LNCaP clone FGC (cell line): ENCODE measurements at places on chromosomes 2 and 18.
A peak's percentile ranks its signal among the peaks of the same experiment; 100 is the strongest.

GRCh38 chr2:165675551-165675968 is 118.5 kb downstream of the GALNT3 start:
- DNase-seq, result no peak

- no peak for DNase-seq
Observed at GRCh38 chr2:234661175-234661574, 164.3 kb upstream of the ARL4C start.

GRCh38 chr2:10572701-10573100 is 117.1 kb downstream of the NOL10 start:
- no peak for DNase-seq

DNA sequence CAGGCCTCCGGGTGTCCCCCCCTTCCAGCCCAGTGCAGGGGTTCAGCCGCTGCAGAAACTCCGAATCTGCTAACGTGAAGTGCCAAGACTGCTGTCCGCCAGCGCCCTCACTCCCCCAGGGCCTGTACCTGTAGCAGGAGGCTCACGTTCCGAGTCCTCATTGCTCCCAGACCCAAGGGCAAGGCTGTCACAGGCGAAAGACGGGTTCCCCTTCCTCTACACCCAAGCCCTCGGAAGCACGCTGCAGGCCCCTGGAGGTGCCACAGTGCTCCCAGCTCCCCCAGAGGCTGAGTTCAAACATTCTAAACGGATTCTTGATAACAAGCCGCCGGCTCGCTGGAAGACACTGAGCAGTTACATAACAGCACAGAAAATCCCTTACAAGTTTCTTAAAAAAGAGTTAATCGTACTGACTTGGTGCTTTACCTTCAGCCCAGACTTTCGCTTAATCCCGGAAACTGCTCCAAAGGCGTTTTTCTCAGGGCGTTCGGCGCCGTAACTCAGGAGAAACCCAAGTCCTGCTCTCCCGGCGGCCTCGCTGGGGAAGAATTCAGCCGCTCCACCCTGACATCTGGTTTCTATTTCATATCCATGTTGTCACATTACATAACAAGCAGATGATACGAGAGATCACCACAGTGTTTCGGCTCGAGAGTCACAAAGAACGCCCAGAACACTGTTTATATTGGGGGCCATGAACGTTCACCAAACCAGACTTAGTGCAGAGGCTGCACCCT is 92.0 kb downstream of the HDAC4 start:
- no peak for DNase-seq

- DNase-seq, result no peak
Observed at GRCh38 chr2:75562513-75562864, 1.8 kb upstream of the EVA1A start.

- DNase-seq, result no peak
Observed at GRCh38 chr2:35803126-35803525, 552.5 kb upstream of the CRIM1 start.

DNA sequence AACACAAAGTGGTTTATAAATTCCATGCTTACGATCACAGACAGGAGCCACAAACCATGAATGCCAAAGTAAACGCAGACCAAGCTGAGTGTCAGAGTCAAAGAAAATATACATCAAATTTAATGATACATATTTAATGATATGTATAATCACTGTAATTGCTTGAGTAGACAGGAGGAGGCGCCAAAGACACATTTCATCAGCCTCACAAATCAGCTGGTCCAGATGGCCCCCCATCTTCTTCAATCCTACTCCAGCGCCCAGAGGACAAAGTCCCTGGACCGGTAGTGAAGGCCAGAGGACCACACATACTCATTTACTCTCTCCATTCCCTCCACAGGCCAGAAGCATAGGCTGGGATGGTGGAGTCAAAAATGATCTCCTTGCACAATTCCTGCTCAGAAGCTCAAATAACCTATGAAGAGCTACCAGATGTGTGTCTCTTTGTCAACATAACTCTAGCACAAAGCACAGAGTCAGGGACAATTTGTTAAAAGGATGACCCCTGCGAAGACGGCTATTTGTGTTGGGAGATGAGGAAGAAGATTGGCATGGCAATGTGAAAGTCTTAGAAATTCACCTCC is 149.3 kb upstream of the PGAP1 start:
- no peak for DNase-seq

DNA sequence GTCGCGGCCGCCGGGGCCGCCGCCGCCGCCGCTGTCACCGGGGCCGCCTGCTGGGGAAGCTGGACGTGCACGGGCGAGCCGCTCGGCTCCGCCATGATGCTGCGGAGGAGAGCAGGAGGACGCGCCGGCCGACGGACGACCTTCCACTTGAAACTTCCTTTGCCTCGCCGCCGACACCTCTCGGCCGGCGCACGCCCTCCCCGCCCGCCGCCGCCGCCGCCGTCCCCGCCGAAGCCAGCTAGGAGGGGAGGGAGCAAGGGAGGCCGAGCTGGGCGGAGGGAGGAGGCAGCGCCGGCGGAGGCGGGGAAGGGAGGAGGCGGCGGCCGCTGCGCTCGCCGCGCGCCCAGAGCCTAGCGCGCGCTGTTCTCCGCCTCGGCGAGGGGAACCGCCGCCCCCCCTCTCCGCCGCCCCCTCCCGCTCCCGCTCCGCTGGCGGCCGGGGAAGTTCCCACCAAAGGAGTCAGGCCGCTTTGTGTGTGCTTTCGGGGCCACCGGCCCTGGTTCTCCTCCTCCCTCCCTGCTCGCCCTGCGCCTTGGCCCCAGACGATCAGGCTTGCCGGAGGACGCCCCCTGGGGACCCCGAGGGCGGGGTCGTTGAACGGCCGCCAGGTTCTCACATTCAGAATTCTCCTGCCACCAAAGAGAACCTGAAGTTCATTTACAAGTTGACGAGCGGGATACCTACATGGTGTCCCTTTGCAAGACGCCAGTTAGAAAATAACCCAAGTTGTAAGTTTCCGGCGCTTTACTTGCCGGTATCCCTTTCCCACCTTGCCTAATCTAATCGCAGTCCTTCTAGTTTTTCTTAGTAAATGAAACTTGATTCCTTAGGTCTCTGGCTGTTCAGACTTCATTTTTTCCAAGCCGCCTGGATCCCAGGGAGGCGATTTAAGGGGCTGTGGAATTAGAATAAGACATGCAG is at the start of gene STK39:
STK39 (minus strand) TSS at position 255 of the 921 bp plus-strand sequence; CDS start at position 95, 160 bp downstream.
- no peak for DNase-seq

- no peak for DNase-seq
Observed at GRCh38 chr18:74598350-74599001, 806 bp downstream of the ZNF407 start.

DNA sequence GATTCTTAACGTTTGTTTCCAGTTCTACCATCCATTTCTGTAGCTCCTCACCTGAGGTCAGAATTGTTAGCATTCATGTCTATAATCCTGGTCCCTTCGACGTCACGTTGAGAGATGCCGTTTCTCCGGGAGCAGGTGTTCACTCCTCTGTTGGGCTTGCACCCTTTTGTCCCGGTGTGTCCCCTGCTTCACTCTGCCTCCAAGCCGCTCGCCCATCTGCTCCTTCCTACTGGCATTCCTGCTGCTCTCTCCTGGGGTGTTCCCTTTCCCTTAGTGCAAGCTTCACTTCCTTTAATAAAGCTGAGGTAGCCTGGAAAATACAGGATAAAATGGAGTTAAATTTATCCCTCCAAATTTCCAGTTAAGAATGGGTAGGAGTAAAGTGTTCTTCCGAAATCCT is 61.9 kb upstream of the CABYR start:
- DNase-seq, result no peak

DNA sequence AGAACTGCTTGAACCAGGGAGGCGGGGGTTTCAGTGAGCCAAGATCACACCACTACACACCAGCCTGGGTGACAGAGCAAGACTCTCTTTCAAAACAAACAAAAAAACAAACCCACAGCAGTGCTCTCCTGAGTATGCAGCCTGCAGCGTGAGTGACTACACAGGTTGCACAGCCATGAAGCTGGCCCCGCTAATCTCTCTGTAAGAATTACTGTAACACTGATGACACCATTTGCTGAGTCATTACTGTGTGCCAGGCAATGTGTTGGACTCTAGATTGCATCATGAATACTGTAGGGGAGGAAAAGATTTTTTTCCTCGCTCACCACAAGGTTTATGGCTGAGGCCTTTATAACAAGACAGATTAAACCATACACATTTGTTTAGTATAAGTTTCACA is 118.6 kb upstream of the ATP8B1 start:
- no peak for DNase-seq

- no peak for DNase-seq
Observed at GRCh38 chr2:39779341-39779851, 338 bp upstream of the THUMPD2 start.

- DNase-seq, result no peak
Observed at GRCh38 chr18:51397347-51397962, 200.0 kb upstream of the MEX3C start.

GRCh38 chr18:71352618-71353017 is 1063.8 kb downstream of the SOCS6 start:
- DNase-seq, result no peak

DNA sequence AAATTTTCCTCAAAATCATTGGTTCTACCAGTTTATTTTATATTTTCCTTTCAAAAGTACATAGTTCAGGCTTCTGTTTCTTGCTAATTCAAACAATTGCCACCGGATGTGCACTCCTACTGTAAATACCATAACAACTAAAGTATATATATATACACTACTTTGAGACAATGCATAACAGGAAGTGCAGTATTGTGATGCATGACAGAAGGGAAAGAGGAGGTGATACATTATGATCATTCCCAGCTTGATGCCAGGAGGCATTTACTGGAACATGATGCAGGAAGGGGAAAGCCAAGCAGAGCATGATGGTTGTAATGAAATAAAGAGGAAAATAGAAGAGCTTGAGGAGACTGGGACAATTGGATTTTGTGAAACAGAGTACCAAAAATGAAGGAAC is 215.2 kb upstream of the NT5C1B start:
- no peak for DNase-seq

GRCh38 chr2:37232131-37232933 is 874 bp downstream of the NDUFAF7 start:
- DNase-seq, result no peak

DNA sequence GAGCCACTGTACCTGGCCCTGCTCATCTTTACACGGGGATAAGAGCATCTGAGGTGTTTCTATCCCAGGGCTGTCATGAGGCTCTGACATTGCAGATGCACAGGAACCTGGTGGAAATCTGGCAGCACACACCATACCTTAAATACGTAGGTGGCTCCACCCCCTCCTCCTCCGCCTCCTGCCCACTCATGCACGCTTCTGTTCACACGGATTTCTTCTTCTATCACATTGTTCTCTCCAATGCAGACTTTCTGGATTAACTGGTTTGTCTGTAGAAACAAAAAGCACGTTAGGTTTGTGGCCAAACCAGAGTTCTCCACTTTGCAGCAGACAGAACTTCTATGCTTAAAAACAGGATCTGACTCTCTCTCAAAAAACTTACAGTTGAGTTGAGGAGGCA is 118.2 kb downstream of the CLIP4 start:
- peak; percentile 85 for DNase-seq

- DNase-seq, result no peak
Observed at GRCh38 chr2:9712263-9712662, 81.5 kb upstream of the YWHAQ start.

DNA sequence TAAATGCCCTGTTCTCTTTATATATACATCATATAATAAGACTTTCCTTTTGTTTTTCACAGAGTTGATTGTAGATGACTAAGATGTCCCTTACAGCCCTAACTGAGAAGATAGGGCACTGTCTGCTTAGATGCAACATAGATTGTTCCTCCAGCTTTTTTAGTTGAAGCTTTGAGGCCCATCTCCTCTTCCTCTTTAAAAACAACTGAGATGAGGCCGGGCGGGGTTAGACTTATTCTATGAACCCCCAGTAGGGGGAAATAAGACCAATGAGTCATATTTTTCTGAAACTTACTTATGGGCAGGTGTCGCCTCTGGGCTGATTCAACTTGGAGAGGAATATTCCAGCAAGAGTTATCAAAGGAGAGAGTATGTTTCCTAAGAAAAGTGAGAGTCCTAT is 84.6 kb downstream of the FBXO15 start:
- no peak for DNase-seq

DNA sequence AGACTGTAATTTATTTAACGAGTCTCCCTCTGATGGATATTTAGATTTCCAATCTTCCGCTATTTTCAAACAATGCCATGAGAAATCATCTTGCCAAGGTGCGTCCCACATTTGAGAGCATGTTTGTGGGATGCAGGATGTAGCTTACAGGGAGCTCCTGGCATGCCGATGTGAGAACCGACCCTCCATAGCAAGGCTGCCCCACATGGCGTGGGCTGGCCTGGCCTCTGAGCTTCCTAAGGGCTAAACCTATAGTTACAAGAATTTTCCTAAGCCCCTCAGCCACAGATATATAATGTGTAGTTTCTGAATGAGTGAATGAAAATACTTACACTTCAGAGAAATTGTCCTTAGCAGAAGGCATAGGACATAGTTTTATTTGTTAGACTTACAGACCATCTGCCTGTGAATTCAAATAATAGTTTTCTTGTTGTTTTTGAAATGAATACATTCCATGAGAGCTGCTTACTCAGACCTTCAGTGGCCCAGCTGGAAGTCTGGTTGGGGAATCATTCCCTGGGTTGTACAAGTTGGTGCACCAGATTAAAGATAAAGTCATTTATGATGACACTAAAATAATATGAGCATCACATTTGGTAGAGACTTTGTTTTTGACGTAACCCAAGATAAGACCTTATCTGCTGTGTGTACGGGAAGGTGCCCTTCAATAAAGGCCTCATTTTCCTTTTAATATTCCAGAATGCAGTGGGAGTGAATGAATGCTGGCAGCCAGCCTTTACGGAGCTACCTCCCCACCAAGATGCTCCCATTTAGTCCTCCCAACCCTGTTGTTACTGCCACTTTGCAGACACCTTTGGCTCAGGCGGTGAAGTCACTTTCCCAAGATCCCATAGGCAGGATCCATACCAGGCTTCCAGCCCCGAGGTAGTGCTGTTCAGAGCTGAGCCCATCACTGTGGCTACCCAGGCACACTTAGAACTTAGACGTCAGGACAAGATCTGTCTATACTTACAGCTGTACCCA is 107.1 kb downstream of the GLI2 start:
- no peak for DNase-seq

- no peak for DNase-seq
Observed at GRCh38 chr2:240324312-240325015, 111.0 kb upstream of the GPC1 start.
